ENCODE measurements at places on chromosomes 16 and 17.

GRCh38 chr17:44967907-44968224 is 237 bp downstream of the C1QL1 start:
- DNase-seq = no peak

DNA sequence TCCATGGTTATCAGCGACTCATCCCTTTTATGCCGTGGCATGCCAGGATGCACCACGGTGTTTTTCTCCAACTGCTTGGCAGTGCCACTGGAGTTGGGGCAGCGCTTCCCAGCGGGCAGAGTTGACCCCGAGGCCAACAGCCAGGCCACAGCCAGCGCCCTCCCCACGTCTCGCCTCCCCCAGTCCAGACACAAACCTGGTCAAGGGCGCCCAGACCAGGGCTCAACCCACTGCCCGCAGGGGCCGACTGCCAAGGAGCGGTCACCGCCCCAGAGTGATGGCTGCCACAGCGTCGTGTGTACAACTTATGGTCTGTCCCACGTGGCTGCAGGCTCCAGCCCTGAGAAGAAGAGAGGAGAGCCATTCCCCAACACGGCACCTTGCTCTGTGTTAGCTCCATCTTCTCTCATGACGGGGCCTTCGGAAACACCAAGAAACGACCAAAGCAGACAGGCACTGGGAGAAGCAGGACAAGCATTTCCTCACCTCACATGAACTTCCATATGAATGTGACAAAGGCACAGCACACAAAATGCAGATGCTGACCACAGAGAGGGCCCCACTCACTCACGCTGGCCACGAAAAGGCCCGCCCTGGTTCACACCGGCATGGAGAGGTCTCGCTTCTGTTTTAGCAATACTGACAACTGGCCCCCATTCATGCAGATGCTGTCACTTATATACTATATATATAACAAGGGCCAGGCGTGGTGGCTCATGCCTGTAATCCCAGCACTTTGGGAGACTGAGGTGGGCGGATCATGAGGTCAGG is 27.0 kb downstream of the AXIN1 start:
- DNase-seq = no peak

DNA sequence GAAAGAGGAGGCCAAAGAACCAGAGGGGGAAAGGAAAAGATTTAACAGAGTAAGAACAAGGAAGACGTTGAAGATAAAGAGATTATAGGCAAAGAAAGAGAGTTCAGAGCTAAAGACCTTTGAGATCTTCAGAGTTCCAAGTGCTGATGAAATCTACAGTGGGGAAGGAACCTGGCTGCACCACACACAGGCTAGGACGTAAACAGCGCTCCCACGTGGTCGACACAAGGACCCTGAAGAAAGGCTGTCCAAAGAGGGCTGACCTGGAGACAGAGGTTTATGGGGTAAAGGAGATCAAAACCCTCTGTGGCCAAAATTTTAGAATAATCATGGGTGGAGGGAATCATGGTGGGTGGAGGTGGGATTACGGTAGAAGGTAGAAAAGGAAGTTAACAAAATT is 121.6 kb downstream of the PMP22 start:
- no peak for DNase-seq

GRCh38 chr17:55133583-55133982 is 131.2 kb upstream of the HLF start:
- DNase-seq = no peak

- no peak for DNase-seq
Observed at GRCh38 chr16:76577003-76577402, 299.8 kb downstream of the CNTNAP4 start.

- no peak for DNase-seq
Observed at GRCh38 chr16:52561910-52562741, 15.2 kb upstream of the TOX3 start.

DNA sequence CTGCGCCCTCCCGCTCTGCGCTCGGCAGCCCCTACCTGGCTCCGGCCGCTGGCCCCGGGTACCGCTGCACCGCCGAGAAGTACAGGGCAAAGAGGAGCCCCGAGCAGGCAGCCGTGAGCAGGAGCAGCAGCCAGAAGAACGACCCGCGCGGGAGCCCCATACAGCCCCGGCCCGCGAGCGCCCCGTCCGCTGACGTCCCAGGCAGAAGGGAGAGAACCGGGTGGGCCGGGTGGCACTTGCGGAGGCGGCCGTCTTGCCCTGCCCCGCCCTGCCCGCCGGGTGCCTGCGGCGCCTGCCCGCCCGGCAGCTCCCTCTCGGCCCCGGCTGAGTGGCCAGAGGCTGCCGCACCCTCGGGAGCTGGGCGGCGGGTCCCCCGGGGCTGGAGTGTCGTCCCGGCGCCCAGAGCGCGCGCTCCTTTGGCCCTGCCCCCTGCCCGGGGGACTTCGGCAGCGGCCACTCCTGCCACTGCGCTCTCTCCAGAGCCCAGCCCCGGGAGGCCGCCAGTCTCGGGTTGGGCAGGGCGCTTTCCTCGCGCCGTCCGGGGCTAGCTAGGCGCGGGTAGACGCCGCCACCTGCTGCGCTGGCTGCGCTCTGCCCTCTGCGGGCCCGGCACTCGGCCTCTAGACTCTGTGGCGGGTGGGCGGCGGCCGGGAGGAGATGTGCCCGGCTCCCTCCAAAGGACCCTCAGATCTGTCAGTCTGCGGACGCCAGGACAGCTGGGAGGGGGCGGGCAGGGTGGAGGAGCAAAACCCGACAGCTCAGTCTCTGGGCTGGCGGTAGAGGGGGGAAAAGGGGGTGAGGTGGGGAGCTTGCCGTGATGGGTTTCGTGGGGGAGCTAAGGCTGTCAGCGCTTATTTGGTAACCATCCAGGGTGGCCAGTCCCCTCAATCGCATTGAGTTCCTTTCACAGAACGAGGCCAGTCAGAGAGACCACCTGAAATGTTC is at the start of gene ST6GALNAC2:
ST6GALNAC2 (minus strand) TSS at position 212 of the 945 bp plus-strand sequence; CDS start at position 160, 52 bp downstream.
- peak; percentile 72 for DNase-seq

GRCh38 chr16:84845496-84846002 is 25.8 kb downstream of the CRISPLD2 start:
- no peak for DNase-seq

GRCh38 chr16:10972108-10972818 is 27.9 kb downstream of the CLEC16A start:
- no peak for DNase-seq

DNA sequence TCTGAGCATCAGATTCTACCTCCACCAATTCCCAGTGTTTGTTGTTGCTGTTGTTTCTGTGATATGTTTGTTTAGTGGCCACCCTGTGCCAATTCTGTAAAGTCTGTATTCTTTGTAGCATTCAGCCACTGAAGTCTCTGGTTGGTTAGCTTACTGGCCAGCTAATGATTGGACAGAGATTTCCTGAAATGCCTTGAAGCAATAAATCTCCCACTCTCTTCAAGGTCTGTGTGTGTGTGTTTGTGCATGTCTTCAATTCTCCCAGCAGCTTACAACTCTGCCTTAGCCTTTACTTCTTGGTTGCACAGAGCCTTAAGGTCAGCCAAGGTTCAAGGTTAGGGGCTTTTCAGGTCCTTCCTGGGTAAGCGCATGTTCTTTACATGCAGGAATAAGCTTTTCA is 38.2 kb downstream of the PRPSAP2 start:
- DNase-seq = no peak

DNA sequence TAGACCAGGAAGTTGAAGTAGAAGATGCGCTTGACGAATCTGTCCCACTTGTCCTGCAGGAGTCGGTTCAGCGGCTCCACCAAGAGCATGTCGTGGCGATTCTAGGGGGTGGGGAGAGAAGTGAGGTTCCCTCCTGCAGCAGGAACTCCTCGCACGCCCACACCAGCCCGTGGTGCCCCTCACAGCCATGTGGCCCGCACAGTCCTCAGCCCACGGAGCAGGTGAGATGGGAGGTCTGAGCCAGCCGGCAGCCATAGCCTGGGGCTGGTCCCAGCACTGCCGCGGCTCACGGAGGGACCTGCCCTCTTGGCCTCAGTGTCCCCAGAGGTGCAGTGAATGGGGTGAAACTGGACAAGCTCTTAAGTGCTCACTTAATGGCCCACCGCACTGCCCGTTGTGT is 23.4 kb downstream of the TRPV1 start:
- DNase-seq = no peak

GRCh38 chr17:20944014-20944865 is 98.6 kb downstream of the USP22 start:
- DNase-seq = peak; percentile 15

DNA sequence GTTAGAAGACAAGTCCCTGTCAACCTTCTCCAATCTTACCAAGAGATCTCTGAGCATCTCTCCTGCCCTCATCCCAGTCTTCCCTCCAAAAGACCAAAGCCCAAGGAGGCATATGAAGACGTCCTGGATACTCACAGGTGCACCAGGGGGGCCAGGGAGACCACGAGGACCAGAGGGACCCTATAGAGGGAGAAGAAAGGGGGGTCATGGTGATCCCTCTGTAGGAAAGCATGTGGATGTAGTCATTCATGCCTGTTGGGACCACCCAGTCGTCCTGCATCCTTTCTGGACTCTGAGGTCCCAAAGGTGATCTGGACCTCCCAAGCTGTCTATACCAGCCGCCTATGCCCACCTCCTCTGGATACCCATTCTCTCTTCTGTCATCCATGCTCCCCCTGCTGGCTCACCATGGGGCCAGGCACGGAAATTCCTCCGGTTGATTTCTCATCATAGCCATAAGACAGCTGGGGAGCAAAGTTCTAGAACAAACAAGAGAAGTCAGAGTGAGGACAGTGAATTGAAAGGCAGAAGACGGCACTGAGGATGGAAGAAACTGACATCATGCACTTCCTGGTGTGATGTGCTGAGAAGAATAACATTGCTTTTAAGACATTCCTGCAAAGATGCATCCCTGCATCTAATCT is 3.3 kb downstream of the COL1A1 start:
- peak; percentile 89 for DNase-seq

DNA sequence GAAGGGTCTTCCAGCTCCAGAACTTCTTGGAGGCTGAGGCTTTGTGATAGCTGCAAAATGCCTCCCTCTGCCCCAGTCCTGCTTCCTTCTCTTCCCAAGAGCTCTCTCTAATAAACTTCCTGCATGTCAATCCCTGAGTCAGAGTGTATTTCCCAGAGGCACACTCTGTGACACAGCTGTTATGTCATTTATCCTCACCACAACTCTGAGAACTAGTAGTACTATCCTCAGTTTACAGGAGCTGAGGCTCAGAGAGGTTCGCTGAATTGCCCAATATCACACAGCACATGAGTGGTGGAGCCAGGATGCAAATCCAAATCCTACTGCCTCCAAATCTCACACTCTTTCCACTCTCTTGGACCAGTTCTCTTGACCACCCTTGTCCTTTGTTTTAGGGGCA is 20.0 kb downstream of the UNC45B start:
- DNase-seq = peak; percentile 74

DNA sequence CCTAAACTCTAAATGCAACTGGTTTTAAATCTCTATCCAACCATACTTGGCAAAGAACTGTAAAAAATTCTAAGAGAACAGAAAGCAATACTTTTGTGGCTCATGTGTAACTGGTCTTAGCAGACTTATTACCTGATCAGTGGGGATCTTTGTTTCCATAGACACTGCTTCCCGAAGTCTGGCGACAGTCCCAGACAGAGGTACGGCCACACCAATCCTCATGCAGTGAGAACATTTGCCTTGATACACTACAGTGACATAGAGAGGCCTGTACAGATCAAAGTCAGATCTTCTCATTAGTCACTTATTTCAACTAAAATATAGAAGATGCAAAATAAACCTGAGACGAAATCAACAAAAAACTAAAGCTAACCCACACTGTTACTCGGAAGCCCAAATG is 43.9 kb downstream of the USP31 start:
- no peak for DNase-seq

DNA sequence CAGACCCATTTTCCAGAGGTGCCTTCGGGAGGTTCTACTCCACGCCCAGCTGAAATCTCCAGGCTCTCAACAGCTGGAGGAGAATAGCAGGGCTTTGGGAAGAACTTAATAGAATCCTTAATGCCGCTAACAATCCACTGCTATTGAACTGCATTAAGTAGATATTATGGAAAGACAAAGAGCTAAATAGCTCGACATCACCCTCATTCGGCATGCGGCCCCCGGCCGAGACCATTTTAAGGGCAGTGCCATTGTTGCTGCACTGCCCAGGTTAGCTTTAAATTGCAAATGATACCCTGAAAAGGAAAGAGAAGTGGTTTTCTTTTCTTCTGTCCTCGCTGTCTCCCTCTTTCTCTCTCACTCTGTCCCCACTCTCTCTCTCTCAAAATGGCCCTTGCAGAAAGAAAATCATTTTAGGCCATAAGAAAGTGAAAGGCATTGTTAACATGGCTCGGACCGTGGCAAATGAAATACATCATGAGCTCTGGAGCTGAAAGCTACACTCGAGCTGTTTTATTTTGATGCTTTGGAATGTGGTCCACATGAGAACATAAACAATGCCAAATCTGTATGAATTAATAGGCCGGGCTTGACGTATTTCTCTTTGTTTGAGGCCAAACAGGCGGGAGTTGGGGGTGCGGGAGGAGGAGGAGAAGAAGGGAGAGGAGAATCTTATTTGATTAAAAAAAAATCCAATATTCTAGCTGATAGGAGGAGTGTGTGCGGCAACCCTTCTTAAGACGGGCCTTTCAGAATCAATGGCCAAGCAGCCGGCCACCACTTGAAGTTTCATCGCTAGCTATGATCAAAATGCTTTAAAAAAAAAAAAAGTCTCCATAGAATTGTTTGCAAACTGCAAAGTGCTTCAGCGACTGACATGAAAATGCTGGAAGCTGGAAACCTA is 298.8 kb upstream of the IRX3 start:
- DNase-seq = no peak

DNA sequence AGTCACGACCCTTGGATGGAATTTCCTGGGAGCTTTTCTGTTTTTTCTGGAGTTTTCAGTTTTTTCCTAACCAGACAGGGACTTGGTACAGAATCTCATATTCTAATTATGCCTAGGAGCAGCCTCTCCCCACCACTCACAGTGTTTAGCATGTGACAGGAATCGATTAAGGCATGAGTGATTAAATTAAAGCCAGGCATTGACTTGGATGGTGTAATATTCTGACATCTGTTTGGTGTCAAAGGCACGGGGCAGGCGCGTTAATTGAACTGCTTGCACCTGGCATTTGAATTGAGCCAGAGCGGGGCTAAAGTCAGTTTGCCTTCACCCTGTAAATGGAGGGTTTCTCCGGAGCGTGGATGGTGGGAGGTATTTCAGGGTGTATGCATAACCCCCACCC is 11.9 kb downstream of the MAPT start:
- no peak for DNase-seq

GRCh38 chr17:57629886-57630285 is 115.2 kb downstream of the CCDC182 start:
- DNase-seq = no peak

DNA sequence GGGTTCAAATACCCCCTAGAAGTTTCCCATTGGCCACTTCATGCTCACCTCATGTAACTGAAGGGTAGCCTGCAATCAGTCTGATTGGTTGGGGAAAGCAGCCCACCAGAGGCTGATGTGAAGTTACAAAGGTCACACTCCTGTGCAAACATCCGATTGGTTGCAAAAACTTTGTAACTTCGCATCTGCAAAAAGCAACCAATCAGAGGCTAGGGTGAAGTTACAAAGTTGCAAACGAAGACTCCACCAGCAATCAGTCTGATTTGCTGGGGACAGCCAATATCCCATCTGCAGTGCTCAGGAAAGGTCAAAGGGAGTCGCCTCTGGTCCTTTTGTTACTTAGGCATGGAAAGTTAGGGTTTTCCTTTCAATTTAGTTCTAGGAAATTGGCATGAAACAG is 40.1 kb downstream of the TAOK1 start:
- DNase-seq = no peak

Measured in ELR (cell line).